Hematopoietic multipotent progenitor cell treated with erythropoietin and hydrocortisone succinate and interleukin-3 and kit ligand, for 4 days (in vitro differentiated cells): ENCODE measurements at places on chromosomes 6 and 20.

DNA sequence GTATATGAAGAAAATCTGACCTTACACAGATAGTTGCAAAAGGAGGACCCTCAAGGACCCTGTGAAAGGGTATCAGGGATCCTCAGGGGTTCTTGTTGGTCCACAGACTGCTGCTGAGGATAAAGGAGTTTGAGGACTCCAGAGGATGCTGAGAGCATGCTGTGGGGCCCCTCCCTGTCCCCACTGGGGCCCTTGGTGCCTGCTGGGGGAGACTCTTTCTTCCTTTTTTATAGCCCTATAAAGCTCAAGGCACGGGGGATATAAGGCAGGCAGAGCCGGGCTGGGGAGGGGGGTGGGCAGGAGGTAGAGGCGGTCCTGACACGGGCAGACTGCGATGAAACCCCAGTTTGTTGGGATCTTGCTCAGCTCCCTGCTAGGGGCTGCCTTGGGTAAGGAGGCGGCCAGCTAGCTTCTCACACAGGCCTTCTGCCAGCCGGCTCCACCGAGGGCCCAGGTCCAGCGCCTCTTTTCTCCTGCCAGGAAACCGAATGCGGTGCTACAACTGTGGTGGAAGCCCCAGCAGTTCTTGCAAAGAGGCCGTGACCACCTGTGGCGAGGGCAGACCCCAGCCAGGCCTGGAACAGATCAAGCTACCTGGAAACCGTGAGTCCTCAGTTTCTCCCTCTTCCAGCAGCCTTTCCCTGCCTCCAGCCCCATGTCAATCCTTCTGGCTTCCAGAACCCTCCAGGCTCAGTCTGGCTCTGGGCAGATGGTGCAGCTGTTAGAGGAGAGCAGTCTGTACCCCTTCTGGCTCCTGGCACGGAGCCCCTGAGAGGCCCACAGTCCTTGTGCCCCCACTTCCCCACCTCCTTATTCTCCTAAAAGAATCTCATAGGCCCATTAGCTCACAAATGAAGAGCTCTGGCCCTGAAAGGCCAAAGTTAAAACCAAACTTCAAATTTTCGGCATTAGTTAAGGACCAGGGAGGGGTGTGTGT lies at the start of gene LY6G6D:
Gene LY6G6D, plus strand, starts transcription at position 327 of the 937 bp plus-strand sequence. Its CDS starts 8 bp downstream, at position 335.
- DNase-seq: no peak

GRCh38 chr20:62409086-62409853 lies 2.2 kb upstream of the CABLES2 start:
- DNase-seq: no peak

DNA sequence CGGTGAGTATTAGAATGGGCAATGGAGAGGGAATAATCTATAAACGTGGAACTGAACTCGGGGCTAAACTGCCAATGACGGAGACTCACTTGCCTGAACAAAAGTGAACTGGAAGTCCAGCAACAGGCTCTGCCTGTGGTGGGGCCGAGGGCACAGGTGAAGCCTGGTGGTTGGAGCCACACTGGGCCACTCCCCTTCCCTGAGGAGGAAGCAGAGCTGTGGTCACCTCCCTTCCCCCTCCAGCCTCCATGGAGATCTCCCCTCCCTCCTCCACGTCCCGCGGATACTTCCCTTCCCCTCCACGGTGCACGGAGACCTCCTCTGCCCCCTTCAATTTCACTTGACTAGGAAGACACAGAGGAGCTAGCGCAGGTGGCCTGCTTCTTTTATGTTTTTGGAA lies 14.7 kb upstream of the DSP start:
- DNase-seq: no peak

- no peak for DNase-seq
Measured at GRCh38 chr6:118700531-118700930, 49.1 kb upstream of the CEP85L start.

DNA sequence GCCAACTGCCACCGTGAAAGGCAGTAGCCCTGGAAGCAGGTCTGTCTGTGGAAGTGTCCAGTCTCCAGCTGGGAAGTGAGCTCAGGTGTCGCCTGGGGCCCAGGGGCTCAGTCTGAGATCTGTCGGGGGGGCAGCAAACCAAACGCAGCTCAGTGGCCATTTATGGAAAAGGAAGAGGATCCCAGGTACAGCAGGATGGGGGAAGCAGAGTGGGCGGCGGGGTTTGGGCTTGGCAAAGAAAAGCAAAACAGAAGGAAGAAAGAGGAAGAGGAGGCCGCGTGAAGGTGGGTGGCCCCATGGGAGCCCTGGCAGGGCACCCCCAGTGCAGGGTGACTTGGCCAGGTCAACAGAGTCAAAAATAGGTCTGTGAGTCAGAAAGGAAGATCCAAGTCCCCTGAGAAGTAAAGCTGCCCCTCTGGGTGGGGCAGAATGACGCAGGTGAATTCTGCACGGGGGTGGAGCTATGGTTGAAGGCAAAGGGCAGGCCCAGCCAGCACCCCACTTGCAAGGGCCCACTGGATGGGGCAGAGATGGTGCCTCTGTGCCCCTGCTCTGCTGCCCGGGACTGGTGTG lies 5.3 kb downstream of the PXDC1 start:
- DNase-seq: no peak

DNA sequence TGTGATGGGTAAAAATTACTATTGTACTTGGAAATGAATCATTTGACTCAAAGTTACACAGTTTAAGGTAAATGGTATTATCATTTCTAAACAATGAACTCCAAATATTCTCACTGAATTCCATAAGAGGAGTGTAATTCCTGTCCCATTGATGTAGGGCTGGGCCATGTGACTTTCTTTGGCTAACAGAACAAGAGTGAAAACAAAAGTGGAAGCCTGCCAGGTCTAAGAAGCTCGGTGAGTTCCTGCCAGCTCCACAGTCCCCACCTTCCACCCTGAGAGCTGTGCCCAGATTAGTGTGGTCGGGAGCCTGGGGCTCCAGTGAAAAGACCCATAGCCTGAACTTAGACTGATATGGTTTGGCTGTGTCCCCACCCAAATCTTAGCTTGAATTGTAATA lies 24.6 kb downstream of the TBXT start:
- DNase-seq: no peak

DNA sequence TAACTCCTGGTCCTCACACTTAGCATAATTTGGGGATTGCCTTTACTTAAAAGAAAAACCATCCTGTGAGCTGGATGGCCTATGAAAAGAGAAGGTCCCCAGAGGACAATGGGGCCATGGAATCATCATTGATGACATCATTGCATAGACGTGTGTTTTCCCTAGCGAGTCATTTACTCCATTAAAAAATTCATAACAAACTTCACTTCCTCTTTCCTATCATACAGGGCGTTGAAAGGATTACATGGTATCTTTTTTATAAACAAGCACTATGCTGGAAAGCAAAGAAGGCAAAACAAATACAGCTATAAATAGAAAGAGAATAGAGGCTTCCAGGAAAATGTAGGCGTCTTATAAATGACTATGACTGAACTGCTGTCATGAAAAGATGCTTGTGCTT lies 11.3 kb upstream of the COL12A1 start:
- DNase-seq: no peak

DNA sequence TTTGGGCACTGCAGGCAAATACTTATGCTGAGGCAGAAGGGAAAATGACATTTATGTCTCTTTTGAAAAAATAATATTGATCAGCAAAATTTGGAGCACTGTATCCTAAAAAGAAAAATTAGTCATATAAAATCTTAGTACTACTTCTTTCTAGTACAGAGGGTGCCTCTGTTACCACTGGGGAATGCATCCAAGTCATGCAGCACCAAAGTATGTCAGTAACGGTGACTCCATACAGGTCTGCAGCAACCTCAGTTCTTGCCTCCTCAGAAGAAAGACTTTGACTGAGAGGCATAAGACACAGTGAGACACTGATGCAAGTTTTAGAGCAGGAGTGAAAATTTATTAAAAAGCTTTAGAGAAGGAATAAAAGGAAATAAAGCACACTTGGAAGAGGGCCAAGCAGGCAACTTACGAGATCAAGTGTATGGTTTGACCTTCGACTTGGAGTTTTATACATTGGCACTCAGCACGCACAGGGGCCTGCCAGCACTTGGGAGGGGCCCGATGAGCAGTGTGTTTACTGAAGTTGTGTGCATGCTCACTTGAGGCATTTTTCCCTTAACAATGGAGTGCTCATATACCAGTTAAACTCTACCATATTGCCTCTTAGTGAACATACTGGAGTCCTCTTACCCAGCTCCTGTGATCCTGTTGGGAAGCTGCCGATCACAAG lies 1244.8 kb downstream of the EPHA7 start:
- no peak for DNase-seq

DNA sequence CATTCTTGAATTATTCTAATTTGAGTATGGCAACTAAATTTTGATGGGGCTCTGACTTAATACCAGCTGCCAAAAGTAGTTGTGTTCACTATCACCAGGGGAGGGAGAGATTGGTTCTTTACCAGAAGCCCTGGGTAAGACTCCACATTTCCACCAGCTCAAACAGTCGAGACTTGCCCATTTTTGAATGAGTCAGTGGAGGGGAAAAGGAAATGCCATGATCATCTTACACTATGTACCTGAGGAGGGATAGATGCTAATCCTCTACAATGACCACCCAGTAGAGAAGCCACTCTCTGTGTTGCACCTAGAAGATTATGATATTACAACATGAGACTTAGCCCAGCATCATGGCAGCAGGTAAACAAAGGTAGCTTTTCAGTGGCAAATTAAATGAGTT lies 77.0 kb upstream of the SGK1 start:
- no peak for DNase-seq

DNA sequence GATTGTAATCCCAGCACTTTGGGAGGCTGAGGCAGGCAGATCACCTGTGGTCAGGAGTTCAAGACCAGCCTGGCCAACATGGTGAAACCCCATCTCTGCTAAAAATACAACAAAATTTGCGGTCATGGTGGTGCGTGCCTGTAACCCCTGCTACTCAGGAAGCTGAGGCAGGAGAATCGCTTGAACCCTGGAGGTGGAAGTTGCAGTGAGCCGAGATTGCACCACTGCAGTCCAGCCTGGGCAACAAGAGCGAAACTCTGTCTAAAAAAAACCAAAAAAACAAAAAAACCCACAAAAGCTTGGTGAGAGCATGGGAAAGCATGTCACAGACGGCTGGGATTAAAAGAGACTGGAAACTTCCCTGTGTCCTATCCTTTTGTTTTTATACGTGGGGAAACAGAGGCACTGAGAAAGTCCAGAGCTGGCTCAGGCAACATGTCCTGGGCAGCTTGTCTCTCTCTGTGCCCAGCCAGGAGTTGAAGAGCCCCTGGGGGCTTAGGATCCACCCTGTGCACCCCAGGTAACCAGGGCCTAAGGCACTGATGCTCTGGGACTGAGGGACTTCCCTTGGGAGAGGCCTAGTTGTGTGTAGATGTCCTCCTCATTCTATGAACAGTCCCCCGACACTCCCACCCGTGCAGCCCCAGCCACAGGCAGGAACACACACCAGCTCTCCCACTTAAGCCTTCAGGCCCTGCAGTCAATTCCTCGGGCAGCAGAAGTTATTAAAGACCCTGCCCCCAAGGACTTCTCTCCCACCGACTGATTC lies 16.0 kb downstream of the CD40 start:
- no peak for DNase-seq

DNA sequence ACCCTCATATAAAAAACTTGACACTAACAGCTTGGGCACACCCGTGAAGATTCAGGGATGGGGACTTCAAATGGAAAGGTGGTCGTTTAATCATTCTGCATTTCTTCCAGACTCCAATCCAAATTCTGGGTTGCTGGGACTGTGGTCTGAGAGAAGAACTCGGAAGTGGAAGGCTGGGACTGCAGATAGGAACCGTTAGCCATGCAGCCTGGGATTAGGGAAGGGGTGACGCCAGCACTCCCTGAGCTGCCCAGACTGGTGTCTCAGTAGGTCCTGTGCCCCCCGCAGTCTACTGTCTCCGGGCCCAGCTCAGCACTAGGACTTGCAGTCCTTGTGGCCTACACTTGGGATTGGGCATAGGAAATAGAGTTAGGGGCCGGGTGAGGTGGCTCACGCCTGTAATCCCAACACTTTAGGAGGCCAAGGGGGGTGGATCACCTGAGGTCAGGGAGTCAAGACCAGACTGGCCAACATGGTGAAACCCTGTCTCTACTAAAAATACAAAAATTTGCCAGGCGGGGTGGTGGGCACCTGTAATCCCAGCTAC lies 511 bp upstream of the CLIC1 start:
- DNase-seq: peak; percentile 31

DNA sequence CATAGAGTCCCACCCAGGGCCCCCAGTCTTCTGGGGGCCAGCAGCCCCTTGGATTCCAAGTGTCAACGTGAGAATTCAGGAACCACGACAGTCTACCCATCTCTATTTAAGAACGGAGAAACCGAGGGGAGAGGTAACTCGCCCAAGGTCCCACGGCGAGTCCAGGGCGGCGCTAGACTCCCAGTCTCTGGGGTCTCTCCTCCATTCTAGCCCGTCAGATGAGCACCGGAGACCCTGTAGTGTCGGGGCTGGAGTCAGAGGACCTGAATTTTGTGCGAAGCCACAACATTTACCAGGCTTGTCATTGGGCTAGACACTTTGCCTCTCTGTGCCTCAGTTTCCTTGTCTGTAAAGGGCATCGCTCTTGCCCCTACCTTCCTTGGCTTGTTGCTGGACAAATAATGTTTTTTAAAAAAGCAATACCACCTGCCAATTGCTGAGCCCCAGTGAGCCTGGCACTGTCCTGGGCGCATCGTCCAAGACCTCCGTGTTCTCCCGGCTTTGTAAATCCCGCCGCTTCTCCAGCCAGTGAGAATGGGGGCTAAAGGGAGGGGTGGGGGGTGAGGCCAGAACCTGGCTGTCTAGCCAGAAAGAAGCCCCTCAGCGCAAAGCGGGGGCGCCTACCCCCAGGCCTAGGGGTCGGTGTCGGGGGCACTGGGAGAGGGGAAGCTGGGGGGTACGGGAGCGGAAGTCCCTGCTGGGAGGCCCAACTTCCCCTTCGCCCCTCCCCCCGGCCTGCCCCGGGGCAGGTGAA lies 91.7 kb downstream of the NCR2 start:
- no peak for DNase-seq

GRCh38 chr6:29748391-29749307 lies 25.4 kb downstream of the HLA-F start:
- peak; percentile 92 for DNase-seq

DNA sequence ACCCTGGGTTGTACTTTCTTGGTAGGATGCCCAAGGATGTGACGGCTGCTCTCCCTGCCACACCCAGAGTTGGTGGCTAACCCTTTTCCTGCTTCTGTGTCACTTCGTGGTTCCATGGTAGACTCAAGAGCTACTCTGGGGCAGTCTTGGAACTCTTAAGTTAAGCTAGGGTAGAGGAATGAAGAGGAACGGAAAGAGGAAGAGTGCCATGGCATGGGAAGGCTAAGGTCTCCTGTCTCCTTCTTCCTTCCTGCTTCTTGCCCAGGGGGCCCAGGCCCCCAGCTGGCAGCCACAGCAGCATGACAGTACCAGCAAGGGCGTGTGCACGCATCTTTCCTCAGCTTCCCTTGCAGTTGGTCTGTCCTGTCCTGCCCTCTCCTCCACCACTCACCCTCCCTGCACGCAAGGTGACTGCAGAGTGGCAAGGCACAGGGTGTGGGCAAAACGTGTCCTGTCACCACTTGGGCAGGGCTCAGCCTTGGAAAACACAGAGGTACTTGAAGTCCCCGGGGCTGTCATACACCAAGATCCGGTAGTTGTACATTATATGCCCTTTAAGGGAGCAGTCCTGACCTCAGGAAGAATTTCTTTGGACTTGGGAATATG lies 39.8 kb upstream of the TGM3 start:
- DNase-seq: peak; percentile 64

- no peak for DNase-seq
Measured at GRCh38 chr20:17884307-17885003, 84.1 kb downstream of the SNX5 start.

- no peak for DNase-seq
Measured at GRCh38 chr6:122385857-122386612, 13.4 kb upstream of the HSF2 start.
